ENCODE measurements at places on chromosomes 2 and 18. TPM values are rescaled to one million over a fixed set of nuclear protein-coding genes. Genes with fewer than 3 reads are reported as not detected.

DNA sequence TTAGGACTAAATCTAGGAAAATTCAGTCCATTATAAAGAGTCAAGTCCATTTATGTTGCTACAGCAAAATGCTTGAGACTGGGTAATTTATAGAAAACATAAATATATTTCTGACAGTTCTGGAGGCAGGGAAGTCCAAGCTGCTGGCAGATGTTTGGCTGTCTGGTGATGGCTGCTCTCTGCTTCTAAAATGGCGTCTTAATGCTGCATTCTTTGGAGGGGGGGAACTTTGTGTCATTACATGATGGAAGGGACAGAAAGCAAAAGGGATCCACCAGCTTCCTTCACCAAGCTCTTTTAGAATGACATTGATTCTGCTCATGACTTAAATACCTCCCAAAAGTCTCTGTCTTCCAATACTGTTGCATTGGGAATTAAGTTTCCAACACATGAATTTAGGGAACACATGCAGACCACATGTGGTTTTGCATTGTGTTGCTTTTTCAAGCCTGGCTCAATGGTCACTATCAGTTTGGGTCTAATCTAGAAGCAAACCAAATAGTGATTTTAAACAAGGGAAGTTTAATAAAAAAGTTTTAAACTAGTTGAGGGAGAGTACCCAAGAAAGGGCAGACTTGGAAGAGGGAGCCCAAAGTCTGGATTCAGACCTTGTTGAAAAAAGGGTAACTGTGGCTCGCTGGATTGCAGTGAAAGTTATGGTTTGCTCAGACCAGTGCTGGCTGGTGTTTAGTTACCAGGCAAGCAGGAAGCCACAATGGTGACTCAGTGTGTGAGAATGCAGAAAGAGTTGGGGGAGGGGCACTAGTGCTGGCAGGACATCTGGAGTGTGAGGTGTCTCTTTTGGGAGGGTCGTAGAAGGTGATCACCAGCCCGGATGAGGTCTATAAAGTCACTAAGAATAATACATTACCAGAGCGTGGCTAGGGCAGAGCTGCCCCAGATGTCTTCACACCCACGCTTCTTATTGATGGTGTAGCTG, 30.8 kb downstream of the C18orf54 start:
- no peaks in the 10 kb centered on the region for H3K4me1 ChIP-seq
- no peak overlapping the region for H3K4me3 ChIP-seq
- H3K27ac ChIP-seq, result no peak overlapping the region
- no peaks in the 10 kb centered on the region for H3K36me3 ChIP-seq
- no peaks in the 10 kb centered on the region for H3K27me3 ChIP-seq

DNA sequence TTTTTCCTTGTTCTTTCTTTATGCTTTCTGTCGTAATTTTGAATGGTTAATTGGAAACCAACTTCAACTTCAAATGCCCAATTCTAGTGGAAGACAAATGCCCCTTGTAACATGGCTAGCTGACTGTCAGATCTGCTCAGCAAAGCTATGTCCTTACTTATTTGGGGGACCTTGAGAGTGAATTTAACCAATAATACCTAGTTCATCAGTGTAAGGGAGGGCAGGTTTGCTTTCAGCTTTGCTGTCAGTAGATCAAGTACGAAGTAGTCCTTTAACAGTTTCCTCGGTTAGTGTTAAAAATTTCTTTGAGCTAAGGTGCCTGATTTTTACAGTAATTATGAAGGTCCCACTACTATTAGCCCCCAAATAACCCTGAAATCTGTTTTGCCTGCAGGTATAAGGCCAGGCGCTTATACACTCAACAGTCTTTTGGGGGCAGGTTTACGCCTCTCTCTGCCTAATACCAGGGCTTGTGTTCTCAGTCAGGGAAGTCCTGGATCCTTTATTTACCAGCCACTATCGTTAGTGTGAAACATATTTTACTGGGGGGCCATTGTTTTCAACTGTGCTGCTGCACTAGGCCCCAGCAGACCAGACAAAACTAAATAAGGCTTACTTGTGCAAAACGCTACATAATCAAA, 165.1 kb upstream of the KCNJ3 start:
- H3K36me3 ChIP-seq, result no peaks in the 10 kb centered on the region
- H3K4me1 ChIP-seq, result no peaks in the 10 kb centered on the region
- no peak for DNase-seq

DNA sequence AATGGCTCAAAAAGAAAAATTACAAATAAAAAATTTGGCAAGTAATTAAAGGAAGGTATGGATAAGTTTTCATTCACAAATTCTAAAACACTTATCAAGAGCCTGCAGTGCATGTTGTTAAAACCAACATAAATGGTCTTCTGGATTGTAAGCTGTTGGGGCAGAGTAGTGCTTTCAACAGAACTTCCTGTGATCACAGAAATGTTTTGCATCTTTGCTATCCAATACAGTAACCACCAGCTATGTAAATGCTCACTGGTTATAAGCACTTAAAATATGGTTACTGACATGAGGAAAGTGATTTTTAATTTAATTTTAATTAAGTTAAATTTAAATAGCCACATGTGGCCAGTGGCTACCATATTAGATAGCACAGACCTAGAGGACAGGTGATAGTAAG, 133.1 kb downstream of the NBAS start:
- no peak overlapping the region for H3K27ac ChIP-seq
- no peaks in the 10 kb centered on the region for H3K27me3 ChIP-seq
- DNase-seq, result no peak

- no peaks in the 10 kb centered on the region for H3K4me1 ChIP-seq
- no peak for DNase-seq
- no peaks in the 10 kb centered on the region for H3K27me3 ChIP-seq
- no peak overlapping the region for H3K4me3 ChIP-seq
- no peaks in the 10 kb centered on the region for H3K36me3 ChIP-seq
These were observed 155.8 kb downstream of the SH3RF3 start for GRCh38 chr2:109284826-109285225.

Gene FZD7
- 1.2 TPM for polyA plus RNA-seq

All from pancreas (tissue), 10 donors.